SJSA1 (cell line): ENCODE measurements at places on chromosomes 11 and 22. TPM values are rescaled to one million over a fixed set of nuclear protein-coding genes. Genes with fewer than 3 reads are reported as not detected.

TOM1 gene
- total RNA-seq: 14.9 and 16.9 TPM in 2 replicates

PSMD13 gene
- 217 and 331 TPM in 2 replicates for total RNA-seq

DNA sequence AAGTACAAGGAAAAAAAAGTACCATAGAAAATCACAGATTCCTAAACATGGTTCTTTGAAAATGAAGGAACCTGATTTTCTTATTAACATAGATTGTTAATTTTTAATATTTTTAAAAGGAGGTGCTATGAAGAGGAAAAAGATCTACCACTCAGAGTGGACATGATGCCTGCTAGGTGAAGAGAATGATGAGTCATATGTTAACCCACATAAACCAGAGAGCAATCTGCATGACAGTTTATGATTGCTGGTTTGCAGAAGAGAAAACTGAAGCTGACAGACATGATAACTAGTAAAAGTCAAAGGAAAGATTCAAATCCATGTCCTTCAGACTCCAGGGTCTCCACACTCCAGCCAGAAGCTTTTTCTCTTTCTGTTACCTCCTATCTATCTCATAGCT is 1231.7 kb downstream of the LRRC4C start:
- no peaks in the 10 kb centered on the region for H3K36me3 ChIP-seq
- no peaks in the 10 kb centered on the region for H3K4me1 ChIP-seq
- no peaks in the 10 kb centered on the region for H3K27me3 ChIP-seq
- no peak for DNase-seq
- H3K4me3 ChIP-seq: no peak overlapping the region

DNA sequence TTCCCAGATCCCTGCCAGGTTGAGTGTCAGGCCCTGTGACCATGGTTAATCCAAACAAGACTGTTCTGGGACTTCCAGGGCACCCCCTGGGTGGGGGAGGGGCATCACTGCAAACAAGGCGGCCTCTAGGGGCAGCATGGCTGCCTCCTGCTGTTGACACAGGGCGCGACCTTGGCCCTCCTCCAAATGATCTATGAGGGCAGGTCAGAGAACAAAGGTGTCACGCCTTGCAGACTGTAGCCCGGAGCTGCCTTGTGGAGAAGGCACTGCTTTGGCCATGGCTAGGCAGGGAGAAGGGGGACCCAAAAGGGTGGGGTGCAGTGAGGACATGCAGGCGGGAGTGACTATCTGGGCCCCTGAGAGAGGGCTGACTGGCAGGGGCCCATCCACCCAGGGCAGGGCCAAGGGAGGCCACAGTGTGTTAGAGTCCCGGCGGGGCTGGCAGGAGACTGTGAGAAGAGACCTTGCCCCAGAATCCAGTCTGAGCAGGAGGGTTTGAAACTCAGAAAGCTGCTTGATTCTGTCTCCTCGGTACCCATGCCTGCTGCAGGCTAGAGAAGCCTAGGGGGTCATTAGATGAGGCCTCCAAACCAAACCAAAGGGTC is 35.6 kb downstream of the KCNC1 start:
- no peaks in the 10 kb centered on the region for H3K4me1 ChIP-seq
- DNase-seq: no peak
- H3K36me3 ChIP-seq: no peaks in the 10 kb centered on the region

- H3K4me3 ChIP-seq: no peak overlapping the region
- H3K27ac ChIP-seq: no peak overlapping the region
- H3K4me1 ChIP-seq: peaks cover 16% of the 10 kb centered on the region
- peaks cover 3% of the 10 kb centered on the region; the same call in 1 of the 2 replicates for H3K36me3 ChIP-seq
- H3K27me3 ChIP-seq: no peaks in the 10 kb centered on the region
- no peak for DNase-seq
These were observed 19.7 kb downstream of the ATG16L2 start for GRCh38 chr11:72833811-72834493.

DNA sequence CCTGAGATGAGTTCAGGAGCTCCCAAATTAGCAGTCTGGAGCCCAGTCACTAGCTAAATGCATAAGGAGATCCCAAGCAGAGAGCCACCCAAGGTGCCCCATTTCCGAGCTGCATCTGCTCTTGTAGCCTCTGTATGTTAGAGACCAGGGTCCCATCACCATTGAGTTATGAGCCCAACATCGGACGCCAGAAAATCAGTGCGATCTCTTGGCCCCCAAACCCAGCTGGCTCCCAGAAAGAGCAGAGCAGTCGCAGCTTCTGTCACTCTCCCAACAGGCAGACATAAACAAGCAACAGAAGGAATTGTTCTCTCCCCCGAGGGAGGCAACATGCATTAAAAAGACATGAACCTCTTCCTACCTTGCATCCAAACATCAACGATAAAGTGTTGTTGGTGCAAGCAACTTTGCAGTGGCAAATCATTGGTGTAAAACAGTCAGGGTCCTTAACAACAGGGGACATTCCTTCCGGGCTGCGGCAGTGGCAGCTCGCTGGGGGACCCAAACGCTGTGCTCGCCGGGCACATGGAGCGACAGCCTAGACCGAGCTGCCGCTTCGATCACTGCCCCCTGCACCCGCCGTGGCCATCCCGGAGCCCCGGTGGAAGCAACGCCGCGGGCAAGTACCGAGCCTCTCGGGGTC is 907.1 kb downstream of the DLG2 start:
- H3K4me1 ChIP-seq: no peaks in the 10 kb centered on the region
- H3K27me3 ChIP-seq: no peaks in the 10 kb centered on the region; the same call in 1 of the 2 replicates
- no peak overlapping the region for H3K4me3 ChIP-seq
- DNase-seq: no peak

GRCh38 chr11:46003572-46003971 is 81.1 kb downstream of the LARGE2 start:
- no peaks in the 10 kb centered on the region for H3K27me3 ChIP-seq
- H3K27ac ChIP-seq: no peak overlapping the region
- H3K4me1 ChIP-seq: peaks cover 17% of the 10 kb centered on the region
- no peak overlapping the region for H3K4me3 ChIP-seq
- H3K36me3 ChIP-seq: no peaks in the 10 kb centered on the region
- DNase-seq: no peak

DNA sequence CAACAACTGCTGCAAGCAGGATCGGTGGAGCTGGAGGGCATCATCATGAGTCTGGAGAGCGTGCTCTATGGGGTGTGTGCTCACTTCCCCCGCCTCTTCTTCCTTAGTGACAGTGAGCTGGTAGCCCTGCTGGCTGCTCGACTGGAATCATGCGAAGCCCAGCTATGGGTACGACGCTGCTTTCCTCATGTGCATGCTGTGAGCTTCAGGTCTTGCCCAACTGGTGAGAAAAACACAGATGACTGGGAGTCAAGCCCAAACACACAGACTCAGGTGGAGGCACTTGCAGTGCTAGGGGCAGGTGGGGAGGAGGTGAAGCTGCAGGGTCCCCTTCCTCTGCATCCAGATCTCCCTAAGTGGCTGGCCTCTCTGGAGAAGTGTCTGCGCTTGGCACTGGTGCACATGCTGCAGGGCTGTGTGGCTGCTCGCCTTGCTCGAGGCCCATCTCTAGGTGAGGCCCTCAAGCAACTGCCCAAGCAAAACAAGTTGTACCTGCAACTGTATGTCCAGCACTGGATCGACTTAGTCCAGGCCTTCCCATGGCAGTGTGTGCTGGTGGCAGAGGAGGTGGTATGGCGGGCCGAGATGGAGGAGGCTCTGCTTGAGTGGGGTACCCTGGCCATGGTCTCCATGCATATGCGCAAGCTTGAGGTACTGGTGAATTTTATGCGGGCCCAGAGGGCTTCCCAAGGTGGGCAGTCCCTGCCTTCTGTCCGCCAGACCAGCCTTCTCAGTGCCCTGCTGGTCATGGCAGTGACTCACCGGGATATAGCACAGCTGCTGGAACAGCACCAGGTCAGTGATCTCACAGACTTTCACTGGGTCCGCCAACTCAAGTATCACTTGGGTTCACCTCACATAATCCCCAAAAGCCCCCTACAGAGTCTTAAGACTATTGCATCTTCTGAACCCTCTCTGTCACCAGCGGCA is 48.1 kb downstream of the DNHD1 start:
- no peaks in the 10 kb centered on the region for H3K27me3 ChIP-seq
- no peak overlapping the region for H3K27ac ChIP-seq
- no peaks in the 10 kb centered on the region for H3K36me3 ChIP-seq
- no peak overlapping the region for H3K4me3 ChIP-seq

DNA sequence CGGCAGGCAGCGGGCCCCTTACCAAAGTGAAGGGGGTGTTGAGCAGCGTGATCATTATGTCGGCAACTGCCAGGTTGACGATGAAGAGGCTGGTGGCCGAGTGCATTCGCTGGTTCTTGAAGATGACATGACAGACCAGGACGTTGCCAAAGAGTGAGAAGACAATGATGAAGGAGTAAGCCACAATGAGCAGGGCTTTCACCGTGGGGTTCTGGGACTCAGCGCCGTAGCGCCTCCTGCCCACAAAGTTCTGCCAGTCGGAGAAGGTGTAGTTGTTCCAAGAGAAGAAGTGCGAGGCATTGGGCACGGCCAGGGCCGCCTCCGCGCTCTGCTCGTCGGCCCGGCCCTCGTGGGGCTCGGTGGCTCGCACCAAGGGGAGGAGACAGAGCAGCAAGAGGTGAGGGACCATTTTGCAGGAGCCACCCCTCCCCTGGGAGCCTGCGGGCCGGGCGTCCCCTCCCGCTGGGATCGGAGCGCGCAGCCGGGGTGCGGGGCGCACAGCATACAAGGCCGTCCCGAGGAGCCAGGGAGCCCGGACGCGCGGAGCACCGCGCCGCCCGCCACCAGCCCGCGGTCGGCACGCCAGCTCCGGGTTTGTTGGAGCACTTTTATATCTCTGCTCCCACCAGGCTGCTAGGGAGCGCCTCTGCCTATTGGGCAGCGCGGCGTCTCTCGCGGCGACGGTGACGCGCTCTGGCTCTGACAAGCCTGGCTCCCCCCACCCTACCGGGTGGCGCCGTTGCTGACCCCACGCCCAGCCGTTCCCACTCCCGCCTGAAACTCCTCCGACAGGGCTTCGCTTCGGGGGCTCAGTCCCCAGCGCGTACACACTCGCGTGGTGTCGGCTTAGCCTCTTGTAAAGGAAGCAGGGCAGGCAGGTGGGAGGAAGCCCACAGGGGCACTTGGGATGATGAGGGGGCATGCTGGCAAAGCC is at the start of gene GPR83:
TSS of gene GPR83 (minus strand) at position 581 of the 934 bp plus-strand sequence. CDS start at position 409, 172 bp downstream.
- no peaks in the 10 kb centered on the region for H3K36me3 ChIP-seq
- peaks cover 9% of the 10 kb centered on the region; the same call in 1 of the 2 replicates for H3K27me3 ChIP-seq
- DNase-seq: no peak
- H3K4me1 ChIP-seq: no peaks in the 10 kb centered on the region
- no peak within 1 kb of the TSS for H3K4me3 ChIP-seq
- H3K27ac ChIP-seq: no peak within 1 kb of the TSS

- DNase-seq: no peak
- H3K4me1 ChIP-seq: no peaks in the 10 kb centered on the region
- H3K36me3 ChIP-seq: no peaks in the 10 kb centered on the region
- H3K4me3 ChIP-seq: no peak overlapping the region
These were observed 64.6 kb downstream of the PANX1 start for GRCh38 chr11:94193288-94193687.

DNA sequence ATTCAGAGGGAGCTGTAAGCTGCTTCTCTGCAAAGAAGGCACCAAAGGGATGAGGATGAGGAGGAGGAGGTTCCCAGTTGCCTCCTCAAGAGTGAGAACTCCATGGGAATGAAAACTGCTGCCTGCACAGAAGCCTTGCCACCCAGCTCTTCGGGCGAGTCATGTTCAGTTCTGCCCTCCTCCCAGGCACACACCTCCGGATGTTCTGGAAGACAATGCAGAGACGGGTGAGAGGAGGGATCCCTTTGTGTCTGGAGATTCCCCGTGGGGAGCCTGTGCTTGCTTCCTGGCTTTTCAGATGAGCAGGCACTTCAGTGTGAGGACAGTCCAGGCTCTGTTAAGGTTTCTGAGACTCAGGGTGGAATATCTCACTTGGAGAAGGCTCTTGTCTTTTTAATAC is 295.6 kb downstream of the DDX10 start:
- H3K4me3 ChIP-seq: no peak overlapping the region
- H3K27ac ChIP-seq: no peak overlapping the region
- H3K27me3 ChIP-seq: no peaks in the 10 kb centered on the region

DNA sequence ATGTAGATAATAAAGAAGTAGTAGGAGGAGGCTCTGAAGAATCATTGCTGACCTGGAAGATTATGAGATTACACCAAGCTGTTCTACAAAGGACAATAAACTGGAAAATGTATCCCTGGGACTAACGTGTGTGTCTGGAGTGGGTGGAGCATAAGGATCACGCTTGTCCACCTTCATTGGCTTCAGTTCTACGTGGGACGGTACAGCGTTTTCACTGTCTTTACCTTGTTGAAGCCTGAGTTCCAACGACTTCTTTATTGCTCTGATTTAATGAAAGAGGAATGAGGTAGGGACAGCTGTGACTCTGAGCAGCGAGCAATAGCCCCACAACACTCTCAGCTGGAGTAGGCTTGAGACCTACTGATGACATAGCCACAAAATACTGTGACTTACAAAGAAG is 87.0 kb downstream of the ARHGAP42 start:
- no peak for DNase-seq
- H3K27ac ChIP-seq: no peak overlapping the region
- H3K27me3 ChIP-seq: no peaks in the 10 kb centered on the region
- no peaks in the 10 kb centered on the region for H3K4me1 ChIP-seq
- no peaks in the 10 kb centered on the region for H3K36me3 ChIP-seq
- no peak overlapping the region for H3K4me3 ChIP-seq

B4GALNT4 gene
- total RNA-seq: not detected in 2 replicates

- no peak for DNase-seq
- H3K27me3 ChIP-seq: no peaks in the 10 kb centered on the region
- no peak overlapping the region for H3K4me3 ChIP-seq
These were observed 61.5 kb downstream of the RPUSD4 start for GRCh38 chr11:126149759-126150625.

GRCh38 chr11:109993786-109994185 is 99.4 kb upstream of the ZC3H12C start:
- H3K27ac ChIP-seq: peak overlapping the region; percentile 42
- H3K4me1 ChIP-seq: peaks cover 18% of the 10 kb centered on the region
- no peak overlapping the region for H3K4me3 ChIP-seq
- DNase-seq: no peak

DNA sequence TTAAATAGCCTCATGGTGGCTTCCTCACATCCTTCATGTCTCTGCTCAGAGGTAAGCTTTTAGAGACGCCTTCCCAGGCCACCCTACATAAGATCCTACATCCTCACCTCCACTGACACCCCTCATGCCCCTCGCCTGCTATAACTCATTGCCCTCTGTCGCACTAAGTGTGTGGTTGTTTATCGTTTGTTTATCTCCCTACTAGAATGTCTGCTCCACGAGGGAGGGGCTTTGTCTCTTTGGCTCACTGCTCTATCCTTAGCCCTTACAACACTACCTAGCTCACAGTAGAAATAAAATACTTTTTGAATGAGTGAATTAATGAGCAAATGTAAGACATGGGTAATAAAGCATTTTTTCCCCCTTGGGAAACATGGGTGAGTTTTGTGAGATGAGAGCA is 1.3 kb upstream of the CBLIF start:
- H3K4me1 ChIP-seq: no peaks in the 10 kb centered on the region
- no peak overlapping the region for H3K4me3 ChIP-seq
- no peak for DNase-seq
- peaks cover 4% of the 10 kb centered on the region; the same call in 1 of the 2 replicates for H3K27me3 ChIP-seq
- H3K36me3 ChIP-seq: no peaks in the 10 kb centered on the region
- H3K27ac ChIP-seq: no peak overlapping the region

- H3K4me1 ChIP-seq: no peaks in the 10 kb centered on the region
- DNase-seq: no peak
- no peaks in the 10 kb centered on the region for H3K27me3 ChIP-seq
- H3K36me3 ChIP-seq: no peaks in the 10 kb centered on the region
- no peak overlapping the region for H3K4me3 ChIP-seq
- H3K27ac ChIP-seq: no peak overlapping the region
These were observed 203.1 kb upstream of the TMEM45B start for GRCh38 chr11:129612447-129612961.

PNPLA5 gene
- not detected in 2 replicates for total RNA-seq

- H3K27me3 ChIP-seq: no peaks in the 10 kb centered on the region
- no peaks in the 10 kb centered on the region for H3K4me1 ChIP-seq
- H3K27ac ChIP-seq: no peak overlapping the region
These were observed 38.7 kb upstream of the TSKU start for GRCh38 chr11:76744186-76745043.
